AG09309 (cell line): ENCODE measurements at places on chromosomes 16 and 17.
A peak's percentile ranks its signal among the peaks of the same experiment; 100 is the strongest.

DNA sequence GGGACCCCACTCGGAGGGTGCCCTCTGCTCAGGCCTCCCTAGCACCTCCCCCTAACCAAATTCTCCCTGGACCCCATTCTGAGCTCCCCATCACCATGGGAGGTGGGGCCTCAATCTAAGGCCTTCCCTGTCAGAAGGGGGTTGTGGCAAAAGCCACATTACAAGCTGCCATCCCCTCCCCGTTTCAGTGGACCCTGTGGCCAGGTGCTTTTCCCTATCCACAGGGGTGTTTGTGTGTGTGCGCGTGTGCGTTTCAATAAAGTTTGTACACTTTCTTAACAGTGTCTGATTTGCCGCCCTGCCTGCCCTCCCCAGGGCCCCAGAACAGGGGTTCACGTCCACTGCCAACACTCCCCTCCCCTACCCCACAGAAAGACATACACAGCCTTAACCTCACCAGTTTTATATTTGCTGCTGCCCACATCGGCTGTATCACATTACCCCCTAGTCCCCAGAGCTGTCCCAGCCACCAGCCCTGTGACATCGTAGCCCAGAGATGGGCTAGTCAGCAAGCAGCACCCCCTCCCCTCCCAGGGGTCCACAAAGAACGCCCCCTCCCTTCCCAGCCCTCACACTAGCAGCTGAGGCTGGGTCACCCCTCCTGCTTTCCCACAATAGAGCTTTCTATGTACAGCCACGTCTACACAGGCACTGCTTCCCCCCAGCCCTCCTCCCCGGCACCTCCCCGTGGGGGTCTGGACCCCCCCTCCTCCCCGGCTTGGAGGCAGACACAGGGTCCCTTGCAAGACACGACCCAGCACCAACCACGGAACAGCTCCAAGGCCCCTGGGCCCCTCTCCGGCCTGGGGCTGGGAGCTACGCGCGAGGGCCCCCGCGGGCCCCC lies 7.9 kb downstream of the GRN start:
- no peak for DNase-seq

- no peak for DNase-seq
These were observed 190.6 kb upstream of the FOXF1 start for GRCh38 chr16:86319585-86320236.

GRCh38 chr17:77690271-77691161 lies 268.0 kb upstream of the TNRC6C start:
- no peak for DNase-seq

DNA sequence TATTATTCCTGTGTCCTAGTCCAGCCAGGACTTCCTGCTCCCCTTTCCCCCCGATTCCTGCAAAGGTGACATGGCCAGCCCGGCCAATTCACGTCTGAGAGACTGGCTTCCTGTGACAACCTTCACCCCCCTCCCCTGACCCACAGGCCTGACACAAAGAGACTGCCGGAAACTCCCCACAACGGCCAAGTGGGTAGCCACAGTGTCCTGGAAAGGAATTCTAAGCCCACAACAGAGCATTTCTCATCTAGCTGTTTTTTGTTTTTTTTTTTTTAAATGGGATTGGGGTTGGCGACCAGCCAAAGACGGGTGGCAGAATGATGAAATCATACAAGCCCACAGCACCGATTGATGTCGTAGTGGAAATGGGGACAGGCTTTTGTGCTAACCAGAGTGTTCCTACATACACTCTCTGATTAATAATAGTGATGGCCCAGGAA lies 2.8 kb upstream of the XAF1 start:
- DNase-seq = peak; percentile 51

- DNase-seq = no peak
These were observed 152.6 kb downstream of the IRF8 start for GRCh38 chr16:86051368-86052114.

DNA sequence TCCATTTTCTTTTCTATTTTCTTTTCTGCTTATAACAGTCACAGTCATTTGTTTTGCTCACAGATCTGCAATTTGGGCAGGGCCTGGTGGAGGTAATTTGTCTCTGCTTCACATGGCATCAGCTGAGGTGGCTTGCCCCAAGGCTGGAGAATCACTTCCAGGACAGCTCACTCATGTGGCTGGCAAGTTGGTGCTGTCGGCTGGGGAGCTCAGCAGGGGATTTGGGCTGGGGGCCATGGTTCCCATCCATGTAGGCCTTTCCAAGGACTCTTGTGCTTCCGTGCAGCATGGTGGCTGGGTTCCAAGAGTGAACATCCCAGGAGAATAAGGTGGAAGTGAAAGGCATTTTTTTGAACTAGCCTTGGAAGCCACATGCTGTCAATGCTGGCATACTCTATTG lies 85.7 kb downstream of the MGAT5B start:
- DNase-seq = no peak

DNA sequence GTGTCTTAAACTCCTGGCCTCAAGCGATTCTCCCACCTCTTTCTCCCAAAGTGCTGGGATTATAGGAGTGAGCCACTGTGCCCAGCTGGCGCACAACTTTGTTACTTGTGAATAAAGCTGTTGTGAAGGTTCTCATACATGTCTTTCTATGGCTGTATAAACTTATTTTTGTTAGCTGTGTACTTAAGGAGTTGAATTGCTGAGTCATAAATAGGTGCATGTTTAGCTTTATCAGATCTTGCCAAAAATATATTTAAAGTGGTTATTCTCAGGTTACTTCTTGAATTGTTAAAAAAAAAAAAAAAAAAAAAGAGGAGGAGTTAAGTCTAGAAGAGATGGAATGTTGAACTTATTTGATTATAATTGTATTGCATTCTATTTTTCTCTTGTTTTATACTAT lies 47.6 kb upstream of the IRX3 start:
- no peak for DNase-seq

- no peak for DNase-seq
These were observed 108.0 kb downstream of the VPS53 start for GRCh38 chr17:606508-607250.

DNA sequence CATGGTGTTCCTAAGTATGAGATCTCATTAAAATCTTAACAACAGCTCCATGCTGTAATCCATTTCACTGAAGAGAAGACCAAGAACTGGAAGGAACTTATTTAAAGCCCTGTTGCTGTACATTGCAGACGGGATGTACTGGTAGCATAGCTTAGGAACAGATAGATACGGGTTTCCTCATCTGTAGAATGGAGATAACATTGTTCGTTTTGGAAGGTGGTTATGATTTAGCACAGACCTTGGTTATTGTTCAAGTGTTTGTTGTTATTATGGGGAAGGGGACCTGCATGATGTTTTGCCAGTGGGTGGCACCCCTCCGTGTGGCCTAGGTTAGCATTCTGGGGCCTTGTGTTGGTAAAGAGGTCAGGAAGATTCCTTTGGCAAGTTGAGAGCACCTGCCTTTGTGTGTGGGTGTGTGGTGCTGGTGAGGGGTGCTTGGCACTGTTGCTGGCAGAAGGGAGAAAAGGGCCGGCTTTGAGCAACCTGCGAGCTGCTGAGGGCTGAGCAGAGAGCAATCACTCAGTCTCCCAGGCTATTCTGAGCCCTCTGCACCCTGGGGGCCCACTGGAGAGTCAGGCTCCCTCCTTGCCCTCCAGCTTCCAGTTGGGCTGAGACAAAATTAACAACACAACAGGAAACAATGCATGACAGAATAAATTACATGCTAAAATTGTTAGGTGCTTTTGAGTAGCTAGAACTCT lies 2.3 kb downstream of the TAOK2 start:
- no peak for DNase-seq

GRCh38 chr17:49031965-49032928 lies 35.1 kb downstream of the IGF2BP1 start:
- peak; percentile 39 for DNase-seq

DNA sequence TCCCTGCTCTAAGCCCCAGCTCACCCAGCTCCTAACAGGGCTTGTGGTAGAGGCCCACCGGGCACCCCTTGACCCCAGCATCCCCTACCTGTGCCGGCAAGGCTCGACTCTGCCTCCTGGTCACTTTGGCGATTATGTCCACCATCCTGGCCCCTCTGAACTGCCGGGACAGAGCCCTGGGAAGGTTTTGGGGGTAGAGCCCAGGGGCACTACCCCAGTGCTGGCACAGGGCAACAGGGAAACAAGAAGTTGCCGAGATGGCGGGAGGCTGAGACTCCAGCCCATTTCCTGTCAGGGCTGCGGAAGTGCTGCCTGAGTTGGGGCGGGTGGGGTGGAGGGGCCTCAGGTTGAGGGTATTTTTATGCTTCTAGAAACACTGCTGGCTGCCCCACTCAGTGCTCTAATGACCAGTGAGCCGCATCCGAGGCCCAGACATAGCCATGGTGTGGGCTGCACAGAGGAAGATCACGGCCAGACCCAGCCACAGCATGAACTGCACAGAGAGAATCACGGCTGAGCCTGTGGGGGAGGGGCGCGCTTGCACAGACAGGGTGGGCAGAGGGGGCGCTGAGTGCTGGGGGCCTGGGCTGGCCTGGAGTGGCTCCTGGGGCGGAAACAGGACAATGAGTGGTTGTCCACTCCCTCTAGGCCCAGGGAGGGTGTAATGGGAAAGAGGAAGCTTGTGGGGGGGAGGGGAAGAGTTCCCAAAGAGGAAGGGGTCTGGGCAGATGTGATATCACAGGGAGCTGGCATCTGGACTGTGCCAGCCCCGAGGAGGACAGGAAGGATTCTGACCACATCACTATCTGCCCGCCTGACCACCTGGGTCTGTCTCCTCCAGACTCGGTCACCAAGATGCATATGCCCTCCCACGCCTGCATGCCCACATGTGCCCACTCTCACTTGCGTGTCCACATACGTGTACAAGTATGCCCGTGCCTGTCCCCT lies 22.3 kb downstream of the ARHGAP27 start:
- no peak for DNase-seq

DNA sequence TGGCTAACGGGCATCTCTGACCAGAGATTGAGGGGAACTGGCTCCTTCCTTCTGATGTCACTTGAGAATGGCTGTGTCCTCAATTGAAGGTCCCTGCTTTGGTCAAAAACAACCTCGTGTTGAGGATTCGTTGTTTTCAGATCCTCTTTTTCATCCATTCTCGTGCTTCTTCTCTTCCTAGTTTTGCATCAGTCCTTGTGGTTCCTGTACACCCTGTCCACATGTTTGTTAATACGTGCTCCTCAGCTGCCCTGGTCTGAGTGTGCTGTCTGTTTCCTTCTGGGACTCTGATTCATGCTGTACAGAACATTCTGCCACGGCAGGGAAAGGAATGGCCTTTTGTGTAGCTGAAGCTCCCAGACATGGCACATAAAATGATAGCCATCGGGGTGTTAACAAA lies 863.2 kb upstream of the GOT2 start:
- no peak for DNase-seq

- no peak for DNase-seq
These were observed 144.8 kb upstream of the MON1B start for GRCh38 chr16:77046206-77046605.

GRCh38 chr17:42814633-42815399 lies 9.3 kb downstream of the BECN1 start:
- peak; percentile 46 for DNase-seq

- no peak for DNase-seq
These were observed 22.0 kb downstream of the NDUFAF8 start for GRCh38 chr17:81261096-81261495.

GRCh38 chr16:7405166-7405565 lies 72.5 kb downstream of the RBFOX1 start:
- no peak for DNase-seq

DNA sequence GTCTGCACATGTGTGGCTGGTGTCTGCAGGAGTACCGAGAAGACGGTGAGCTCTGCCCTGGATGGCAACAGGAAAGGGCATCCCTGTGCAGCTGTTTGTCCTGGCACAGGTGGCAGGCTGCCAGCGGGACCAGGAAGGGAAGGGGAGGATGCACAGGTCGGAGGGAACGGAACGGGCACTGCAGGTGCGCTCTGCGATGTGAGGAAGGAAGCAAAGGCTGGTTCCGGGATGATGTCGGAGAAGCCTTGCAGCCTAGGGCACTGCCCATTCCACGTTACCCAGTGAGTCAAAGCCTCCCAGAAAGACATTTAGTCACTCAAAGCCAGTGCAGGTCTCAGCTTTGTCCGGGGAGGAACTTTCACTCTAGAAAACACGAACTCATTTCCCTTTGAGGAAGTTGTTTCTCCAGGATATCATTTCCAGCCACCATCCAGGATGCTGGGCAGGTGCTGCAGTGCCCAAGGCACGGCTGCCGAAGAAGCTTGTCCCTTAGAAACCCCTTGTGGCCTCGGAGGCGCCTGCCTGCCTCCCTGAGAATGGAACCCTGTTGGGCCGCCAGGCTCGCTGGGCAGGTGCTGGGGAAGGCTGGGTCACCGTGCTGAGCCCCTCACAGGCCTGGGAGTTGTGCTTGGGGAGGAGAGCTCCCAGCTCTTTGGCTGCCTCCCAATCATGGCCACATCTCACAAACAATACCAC lies 4.5 kb upstream of the TMEM235 start:
- no peak for DNase-seq

GRCh38 chr17:74245871-74246270 lies 28.2 kb upstream of the DNAI2 start:
- DNase-seq = no peak

- DNase-seq = peak; percentile 24
These were observed 1.2 kb upstream of the TLCD3B start for GRCh38 chr16:30032083-30032819.

DNA sequence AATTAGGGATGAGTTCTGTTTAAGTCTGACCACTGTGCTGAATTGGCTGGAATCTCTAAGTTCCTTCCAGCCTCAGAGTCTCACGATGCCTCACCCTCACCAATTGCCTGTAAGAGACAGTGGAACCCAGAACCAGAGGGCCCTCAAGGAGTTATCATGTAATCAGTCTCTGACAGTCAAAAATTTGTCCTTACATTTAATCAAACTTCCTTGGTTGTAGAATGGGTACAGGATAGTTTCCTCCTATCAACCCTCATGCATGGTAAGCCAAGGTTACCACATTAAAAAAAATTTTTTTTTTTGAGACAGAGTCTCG lies 83.2 kb downstream of the CDK5R1 start:
- no peak for DNase-seq

- DNase-seq = no peak
These were observed 176.2 kb upstream of the IRX3 start for GRCh38 chr16:54462771-54463170.

DNA sequence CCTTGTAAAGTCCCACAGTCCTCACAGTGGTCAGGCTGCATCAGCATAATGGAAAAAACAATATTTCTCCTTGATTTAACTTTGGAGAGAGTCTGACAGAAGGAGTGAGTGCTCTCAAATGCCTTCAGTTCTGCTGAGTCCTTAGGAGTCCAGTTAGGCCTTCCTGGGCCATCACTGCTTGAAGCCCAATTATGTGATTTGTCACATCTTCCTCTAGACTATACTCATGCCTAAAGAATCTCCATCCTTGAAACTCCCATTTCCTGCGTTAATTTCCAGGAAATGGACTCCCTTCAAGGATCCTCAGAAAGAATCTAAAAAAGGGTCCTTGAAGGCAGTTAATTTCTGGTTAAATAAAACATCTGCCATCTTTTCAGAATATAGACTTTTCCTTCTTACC lies 52.8 kb downstream of the SLFN5 start:
- no peak for DNase-seq

- no peak for DNase-seq
These were observed 2.7 kb upstream of the AP1G1 start for GRCh38 chr16:71811261-71811803.

DNA sequence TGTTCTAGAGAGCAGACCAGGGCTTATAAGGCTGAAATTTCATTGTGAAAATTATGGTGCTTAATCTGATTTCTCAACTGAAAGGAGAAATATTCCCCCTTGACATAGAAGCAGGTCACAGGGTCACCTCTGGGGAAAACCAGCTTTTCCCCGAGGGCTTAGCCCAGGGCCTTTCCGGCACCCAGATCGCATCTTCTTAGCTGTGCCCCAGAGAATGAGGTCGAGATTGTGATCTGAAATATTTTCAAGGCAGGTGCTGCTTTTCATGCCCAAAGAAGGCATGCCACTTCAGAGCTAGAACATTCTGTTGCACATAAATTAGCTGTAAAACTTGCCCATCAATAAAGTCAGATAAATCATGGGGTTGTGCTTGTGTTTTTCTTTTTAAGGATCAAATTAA lies 25.4 kb upstream of the ARHGAP17 start:
- DNase-seq = no peak
